ENCODE measurements at places on chromosomes 13 and 19.

DNA sequence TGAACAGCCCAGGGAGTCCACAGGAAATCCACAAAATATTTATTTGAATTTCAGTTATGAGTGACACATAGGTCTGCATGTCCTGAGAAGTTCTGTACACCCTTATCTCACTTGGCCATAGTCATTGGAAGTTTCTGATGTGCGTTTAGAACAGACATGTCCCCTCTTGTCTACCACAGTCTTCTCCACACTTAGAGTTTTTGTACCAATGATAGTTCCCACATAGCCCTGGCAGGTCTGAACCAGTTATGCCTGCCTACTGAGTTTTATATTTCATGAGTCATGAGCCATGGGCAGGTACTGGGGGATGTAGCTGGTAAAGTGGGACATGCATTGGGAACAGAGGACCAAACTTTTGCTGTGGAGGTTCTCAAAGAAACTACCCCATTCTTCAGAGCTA lies 11.3 kb downstream of the ZNF132 start:
- no peak for DNase-seq

GRCh38 chr13:93758575-93758974 lies 532.0 kb downstream of the GPC6 start:
- no peak for DNase-seq

GRCh38 chr13:47100214-47100853 lies 203.5 kb upstream of the HTR2A start:
- DNase-seq = no peak

GRCh38 chr13:51585696-51586095 lies 1.4 kb downstream of the WDFY2 start:
- DNase-seq = no peak

GRCh38 chr13:73440296-73440895 lies 381.6 kb downstream of the KLF5 start:
- DNase-seq = no peak

GRCh38 chr19:10155839-10156238 lies 36.1 kb upstream of the EIF3G start:
- DNase-seq = no peak

GRCh38 chr19:32649751-32650150 lies 25.2 kb downstream of the ANKRD27 start:
- no peak for DNase-seq

GRCh38 chr13:90943946-90944345 lies 403.5 kb upstream of the MIR17HG start:
- no peak for DNase-seq

GRCh38 chr19:48637948-48638830 lies 1.0 kb upstream of the DBP start:
- DNase-seq = peak; percentile 46

- no peak for DNase-seq
Measured at GRCh38 chr19:49997709-49998108, 27.5 kb downstream of the VRK3 start.

- DNase-seq = no peak
Measured at GRCh38 chr19:48900477-48901406, 630 bp downstream of the NUCB1 start.

- no peak for DNase-seq
Measured at GRCh38 chr13:83221813-83222241, 660.4 kb downstream of the SLITRK1 start.

GRCh38 chr19:18711893-18712292 lies 28.4 kb downstream of the CRTC1 start:
- no peak for DNase-seq

GRCh38 chr19:51392701-51393100 lies 2.3 kb upstream of the C19orf84 start:
- no peak for DNase-seq

- DNase-seq = no peak
Measured at GRCh38 chr13:26017196-26017921, 34.5 kb downstream of the SHISA2 start.

DNA sequence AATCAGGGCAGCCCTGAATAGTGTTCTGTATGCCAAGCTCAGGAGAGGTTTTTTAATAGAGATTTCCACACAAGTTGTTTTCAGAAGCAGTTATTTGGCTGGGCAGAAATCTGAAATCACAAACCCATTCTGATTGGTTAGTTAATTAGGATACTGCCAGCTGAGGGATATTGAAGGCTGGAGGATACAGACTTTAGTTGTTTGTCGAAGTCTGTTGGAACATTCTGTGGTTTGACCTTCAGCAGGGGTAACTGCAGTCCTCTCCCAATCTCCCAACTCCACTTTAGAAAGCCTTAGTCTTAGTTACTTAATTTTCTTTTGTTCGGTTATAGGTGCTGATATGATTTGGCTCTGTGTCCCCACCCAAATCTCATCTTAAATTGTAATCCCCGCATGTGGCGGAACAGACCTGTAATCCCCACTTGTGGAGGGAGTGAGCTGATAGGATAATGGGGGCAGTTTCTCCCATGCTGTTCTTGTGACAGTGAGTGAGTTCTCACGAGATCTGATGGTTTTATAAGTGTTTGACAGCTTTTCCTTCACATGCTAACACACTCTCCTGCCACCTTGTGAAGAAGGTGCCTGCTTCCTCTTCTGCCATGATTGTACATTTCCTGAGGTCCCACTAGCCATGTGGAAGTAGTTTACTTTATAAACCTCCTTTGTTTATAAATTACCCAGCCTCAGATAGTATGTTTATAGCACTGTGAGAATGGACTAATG lies 169.2 kb downstream of the GPC5 start:
- DNase-seq = no peak

Measured in stimulated activated CD8-positive, alpha-beta memory T cell treated with anti-CD3 and anti-CD28 coated beads, Interleukin-4, amount 100 ng/mL, for 4 hours (primary cell).